ENCODE measurements at places on chromosomes 11 and 22. TPM values are rescaled to one million over a fixed set of nuclear protein-coding genes. Genes with fewer than 3 reads are reported as not detected.
A peak's percentile ranks its signal among the peaks of the same experiment; 100 is the strongest.

UBQLN3 gene
- not detected for total RNA-seq

PGGHG gene
- 0.93 TPM for total RNA-seq

ACR gene
- total RNA-seq: not detected

GRCh38 chr22:29150701-29151100 lies 55.0 kb upstream of the EMID1 start:
- no peak for DNase-seq

GRCh38 chr22:43308836-43309235 lies 34.3 kb downstream of the SCUBE1 start:
- no peak for DNase-seq

DNA sequence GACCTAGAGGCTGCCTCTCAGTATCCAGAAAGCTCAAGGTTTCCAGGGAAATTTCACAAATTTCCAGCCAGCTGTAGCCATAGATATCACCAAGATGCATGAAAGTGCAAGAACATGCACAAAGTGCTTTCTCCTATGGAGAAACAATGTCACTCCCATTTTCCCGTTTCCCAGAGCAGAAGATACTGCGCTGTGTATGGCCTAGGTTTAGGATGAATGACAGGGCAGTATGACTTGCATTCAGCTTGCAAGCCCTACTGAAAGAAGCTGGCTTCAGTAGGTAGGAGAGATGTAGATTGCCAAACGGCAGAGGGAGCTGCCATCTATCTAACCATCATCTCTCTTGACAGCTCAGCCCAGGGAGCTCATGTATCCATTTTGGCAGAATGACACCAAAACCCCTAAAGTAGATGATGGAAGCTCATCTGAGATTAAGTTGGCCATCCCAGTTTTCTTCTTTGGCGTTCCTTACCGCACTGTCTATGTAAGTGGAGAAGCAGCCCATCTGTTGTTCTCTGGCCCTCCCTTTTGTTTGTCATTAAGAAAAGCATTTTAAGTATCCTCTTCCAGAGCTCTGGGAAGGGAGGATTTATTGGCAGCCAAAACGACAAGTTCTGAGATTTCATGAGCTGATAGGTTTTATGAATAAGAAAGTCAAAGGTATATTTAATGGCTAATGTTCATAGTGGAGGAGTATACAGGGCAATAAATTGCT lies 4.6 kb downstream of the TECTA start:
- DNase-seq: no peak

GRCh38 chr11:103668859-103669258 lies 367.6 kb upstream of the DDI1 start:
- no peak for DNase-seq

DNA sequence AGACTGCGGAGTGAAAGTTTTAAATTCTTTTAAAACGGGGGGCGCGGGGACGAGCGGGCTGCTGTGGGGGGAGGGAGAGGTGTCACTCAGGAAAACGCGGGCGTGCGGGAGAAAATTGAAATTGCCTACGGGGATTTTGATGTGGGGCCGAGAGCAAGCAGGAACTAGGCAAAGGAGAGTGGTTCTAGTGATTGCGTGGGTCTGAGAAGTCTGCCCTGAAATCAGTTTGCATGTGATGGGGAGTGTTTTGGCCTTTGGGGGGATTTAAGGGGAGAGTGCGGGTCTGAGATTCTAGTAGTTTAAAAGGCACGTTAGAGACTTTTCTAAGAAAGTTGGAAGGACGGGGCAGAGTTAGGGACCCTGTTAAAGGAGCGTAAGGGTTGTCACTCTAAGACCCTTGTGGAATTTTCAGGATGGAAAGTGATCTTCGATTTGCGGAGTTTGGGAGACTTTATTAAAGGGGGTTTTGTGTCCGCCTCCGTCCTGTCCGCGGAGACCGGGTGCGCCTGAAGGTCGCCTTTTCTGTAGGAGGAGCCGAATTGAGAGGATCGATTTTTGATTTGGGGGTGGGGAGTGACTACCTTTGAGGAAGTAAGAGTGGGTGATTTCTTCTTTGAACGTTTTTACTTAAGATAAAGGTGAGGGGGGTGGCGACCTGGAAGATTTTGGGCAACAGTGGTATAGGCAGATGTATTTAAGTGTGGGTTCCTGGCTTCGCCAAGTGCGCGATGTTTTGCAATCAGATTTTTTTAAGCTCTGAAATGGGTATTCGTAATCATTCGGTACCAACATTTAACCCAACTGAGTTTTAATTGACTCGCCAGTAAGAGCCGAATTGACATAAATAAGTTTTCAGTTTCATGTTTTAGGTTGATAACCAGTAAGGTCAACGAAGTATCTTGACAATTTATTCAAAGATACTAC lies 1.1 kb downstream of the EED start:
- DNase-seq: peak; percentile 14

GRCh38 chr22:38707346-38707745 lies 1.6 kb downstream of the GTPBP1 start:
- no peak for DNase-seq

DNA sequence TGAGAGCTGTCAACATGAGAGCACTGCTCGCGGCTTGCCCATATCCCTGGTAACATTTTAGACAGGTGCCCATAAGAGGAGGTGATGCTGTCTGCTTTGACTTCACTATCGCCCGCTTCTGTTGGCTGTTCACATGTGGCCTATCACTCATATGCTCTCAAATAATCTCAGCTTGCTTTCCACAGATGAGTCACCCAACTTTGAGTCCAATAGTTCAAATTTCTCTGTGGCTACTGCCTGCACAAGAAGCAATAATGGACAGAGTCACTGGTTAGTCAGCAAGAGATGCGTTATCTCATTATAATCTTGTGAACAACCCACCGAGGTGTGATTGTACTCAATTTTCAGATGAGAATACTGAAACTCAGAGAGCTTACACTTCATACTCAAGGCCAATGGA lies 1714.1 kb downstream of the LRRC4C start:
- DNase-seq: no peak

GRCh38 chr11:123510579-123510905 lies 80.5 kb downstream of the GRAMD1B start:
- no peak for DNase-seq

DNA sequence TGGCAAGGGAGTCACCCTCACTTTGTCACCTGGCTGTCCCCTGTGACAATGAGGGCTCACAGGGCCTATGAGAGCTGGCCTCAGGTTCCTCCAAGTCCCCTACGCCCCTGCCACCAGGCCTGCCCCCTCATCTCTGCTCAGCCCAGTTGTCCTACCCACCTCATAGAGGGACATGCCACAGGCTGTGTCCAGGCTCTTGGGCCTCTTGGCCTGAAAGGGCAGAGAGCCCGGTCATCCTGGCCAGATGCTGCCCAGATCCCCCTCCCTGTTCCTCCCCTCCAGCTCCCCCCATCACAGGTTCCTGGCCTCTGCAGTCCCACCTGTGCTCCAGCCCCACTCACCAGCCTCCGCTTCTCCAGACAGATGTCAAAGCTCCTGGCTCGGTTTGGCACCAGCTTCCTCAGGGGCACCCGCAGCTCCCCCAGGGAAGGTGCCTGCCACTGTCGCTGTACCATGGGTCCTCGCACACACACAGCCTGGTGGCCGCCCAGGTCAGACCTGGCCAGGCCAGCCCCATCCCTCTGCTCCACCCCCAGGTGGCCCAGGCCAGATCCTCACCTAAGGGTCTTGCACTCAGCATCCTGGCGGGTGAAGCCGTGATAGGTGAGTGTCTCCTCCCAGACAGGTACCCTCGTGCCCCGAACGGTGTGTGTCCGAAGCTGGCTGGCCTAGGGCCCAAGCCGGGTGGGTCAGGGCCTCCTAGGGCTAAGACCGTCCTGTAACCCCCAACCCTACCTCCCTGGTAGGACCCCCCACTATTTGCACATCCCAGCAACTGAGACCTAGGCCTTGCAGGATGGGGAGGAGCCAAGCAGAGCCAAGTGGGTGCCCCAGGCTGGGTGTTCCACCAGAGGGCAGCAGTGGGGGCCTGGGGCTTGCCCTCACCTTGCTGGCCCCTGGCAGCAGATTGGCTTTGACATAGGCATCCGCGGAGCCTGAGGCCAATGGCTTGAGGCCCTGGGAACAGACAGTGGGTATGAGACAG lies 8.3 kb downstream of the NDUFV1 start:
- peak; percentile 67 for DNase-seq

GRCh38 chr22:48844056-48844675 lies 983.5 kb downstream of the BRD1 start:
- DNase-seq: no peak
